Caudate nucleus (tissue), 63 donors: ENCODE measurements at places on chromosomes 11 and 22.

DNA sequence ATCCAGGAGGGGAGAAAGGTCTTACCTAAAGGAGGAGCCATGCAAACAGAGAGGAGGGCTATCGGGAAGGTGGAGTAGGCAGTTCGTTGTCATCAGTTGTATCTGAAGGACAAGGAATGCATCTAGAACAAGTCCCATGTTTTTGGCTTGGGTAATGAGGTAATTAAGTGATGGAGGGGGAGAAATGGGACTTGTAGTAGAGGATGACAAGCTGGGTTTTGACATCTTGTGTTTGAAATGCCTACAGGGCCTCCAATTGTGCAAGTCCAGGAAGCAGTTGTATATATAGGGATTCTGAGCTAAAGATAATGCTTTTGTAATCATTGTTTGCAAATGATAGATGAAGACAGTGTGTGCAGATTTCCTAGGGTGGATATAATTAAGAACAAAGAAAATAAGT is 622.8 kb downstream of the NTM start:
- DNase-seq: no peak

GRCh38 chr22:41833369-41834004 is 582 bp downstream of the SREBF2 start:
- DNase-seq: no peak

- no peak for DNase-seq
Observed at GRCh38 chr11:197741-198235, 4.9 kb downstream of the SCGB1C1 start.

- no peak for DNase-seq
Observed at GRCh38 chr11:126079621-126080124, 17.0 kb upstream of the CDON start.

GRCh38 chr11:78061921-78062311 is 1.7 kb upstream of the THRSP start:
- peak; percentile 69 for DNase-seq

DNA sequence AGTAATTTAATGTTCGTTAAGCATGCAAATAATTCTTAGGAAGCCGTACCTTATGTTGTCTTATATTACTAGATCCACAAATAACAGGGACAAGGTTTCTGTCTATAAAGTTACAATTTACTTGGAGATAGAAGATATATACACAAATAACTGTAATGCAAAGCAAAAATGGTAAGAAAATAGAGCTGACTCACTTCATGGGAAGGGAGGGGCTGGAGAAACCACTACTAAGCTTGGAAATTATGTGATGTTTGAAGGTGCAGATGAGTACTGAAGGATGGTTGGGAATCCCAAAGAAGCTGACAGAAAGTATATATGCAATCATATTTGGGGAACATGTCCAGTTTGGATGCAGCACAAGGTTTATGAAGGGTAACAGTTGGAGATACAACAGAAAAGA is 4.0 kb downstream of the NPAT start:
- DNase-seq: no peak

GRCh38 chr11:32437495-32438345 is 2.4 kb upstream of the WT1 start:
- DNase-seq: no peak

GRCh38 chr11:74442636-74443035 is 24.7 kb downstream of the KCNE3 start:
- DNase-seq: no peak

DNA sequence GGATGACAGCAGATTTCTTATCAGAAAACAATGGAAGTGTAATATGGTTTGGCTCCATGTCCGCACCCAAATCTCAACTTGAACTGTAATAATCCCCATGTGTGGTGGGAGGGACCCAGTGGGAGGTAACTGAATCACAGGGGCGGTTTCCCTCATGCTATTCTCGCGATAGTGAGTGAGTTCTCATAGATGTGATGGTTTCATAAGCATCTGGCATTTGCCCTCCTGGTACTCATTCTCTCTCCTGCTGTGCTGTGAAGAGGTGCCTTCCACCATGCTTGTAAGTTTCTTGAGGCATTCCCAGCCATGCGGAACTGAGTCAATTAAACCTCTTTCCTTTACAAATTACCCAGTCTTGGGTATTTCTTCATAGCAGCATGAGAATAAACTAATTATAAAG is 81.0 kb upstream of the SCUBE2 start:
- no peak for DNase-seq

DNA sequence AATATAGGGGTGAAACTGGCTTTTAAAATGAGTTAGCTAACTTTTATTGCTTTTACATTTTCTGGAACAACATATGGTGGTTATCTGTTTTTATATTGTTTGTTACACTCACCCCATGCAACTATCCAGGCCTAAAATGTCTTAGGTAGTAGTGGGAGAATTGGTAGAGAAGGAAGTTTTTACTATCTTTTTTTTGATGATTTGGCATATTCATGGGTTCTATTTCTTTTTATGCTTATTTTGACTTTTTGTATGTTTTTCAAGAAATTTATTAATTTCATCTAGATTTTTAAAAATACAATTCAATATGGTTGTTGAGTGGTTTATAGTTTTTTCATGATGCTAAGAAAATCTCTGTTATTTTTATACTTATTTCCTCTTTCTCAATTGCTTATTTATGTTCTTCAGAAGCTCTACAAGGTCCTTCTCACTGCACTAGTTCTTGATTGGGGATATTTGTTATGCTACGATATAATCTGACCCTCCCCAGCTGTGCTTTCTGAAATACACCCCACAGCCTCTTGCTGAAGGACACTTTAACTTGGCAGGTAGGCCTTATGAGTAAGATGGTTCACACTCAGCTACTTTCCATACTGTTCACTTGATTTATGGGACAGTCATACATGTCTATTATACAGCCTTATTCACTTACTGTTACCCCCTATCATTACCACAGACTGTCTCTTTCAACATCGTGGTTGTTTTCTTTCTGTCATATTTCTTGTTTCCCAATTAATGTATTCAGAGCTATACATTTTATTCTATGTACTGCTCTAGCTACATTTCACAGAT is 431.2 kb downstream of the METTL15 start:
- DNase-seq: no peak

DNA sequence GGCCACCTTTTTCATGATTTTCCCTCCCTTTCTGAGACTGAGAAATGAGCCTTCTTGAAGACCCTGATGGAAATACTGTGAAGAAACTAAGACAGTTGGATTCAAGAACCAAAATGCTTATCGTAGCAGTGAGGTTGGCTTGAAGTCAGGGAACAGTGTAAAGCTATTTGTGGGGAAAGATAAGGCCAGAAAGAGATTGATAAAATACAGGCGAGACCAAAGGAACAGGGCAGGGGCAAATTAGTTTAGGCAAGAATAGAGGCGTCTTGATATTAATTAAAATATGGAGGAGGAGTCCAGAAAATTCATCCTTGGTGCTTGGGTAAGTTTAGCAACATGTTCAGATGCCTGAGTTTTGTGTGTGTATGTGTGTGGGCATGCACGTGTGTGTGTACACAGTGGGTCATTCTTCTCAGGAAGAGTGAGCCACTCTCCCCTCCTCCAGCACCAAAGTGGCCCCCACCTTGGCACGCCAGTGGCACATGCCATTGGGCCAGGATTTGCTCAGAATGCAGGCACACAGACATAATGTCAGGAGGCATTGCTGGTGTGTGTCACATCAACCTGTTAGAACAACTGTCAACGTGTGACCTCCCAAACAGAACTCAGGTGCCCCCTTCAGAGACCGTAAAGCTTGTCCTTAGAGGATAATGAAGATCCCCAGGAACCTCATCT is 3.9 kb upstream of the EHF start:
- DNase-seq: no peak

DNA sequence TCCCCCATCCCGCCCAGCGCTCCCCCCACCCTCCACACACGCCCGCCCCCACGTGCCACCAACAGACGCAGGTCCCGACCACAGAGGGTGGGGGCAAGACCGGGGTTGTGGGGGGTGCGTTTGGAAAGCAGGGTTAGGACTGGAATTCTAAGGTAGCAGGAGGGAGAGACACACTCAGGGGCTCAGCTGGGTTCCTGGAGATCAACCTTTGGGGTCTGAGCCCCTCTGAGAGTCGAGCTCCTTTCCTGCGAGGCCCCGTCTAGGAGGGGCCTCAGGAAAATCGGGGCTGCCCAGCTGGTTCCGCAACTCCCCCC is 429 bp downstream of the PGGHG start:
- no peak for DNase-seq

- no peak for DNase-seq
Observed at GRCh38 chr22:37764622-37765021, 43.1 kb upstream of the GCAT start.

GRCh38 chr22:21700822-21701221 is 34.8 kb downstream of the YPEL1 start:
- DNase-seq: no peak

DNA sequence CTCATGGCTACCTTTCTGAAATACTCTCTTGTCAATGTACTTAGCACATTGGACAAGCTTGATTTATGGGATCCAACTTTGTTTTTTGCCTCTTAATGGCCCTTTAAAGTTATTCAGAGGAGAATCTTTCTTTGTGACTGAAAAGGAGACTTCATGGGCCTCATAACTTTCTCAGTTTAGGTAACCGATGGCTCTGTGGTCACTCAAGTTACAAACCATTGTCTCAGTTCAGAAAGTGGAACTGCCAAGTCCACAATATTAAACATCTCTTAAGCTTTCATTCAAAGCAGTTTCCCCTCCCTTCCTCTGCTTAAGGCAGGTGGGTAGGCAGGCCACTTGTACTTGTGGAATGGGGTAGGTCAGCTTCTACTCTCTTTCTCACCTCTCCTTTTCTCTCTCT is 12.3 kb upstream of the ARL14EP start:
- DNase-seq: no peak

DNA sequence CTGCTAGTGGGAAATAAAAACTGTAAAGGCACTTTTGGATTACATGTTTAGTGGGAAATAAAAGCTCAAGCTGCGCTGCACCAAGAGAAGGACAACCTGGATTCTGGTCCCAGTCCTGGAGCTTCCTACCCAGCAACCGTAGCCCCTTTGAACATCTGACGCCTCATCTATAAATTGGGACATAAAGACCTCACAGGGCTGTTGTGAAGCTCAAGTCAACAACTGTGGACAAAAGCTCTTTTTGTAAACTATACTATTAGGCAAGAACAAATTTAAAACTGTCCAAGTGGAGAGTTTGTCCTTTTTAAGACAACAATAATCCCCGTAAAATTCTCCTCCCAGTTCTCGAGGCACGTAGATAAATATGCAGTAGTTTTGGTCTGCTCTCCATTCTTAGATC is 17.6 kb upstream of the PCF11 start:
- DNase-seq: no peak

DNA sequence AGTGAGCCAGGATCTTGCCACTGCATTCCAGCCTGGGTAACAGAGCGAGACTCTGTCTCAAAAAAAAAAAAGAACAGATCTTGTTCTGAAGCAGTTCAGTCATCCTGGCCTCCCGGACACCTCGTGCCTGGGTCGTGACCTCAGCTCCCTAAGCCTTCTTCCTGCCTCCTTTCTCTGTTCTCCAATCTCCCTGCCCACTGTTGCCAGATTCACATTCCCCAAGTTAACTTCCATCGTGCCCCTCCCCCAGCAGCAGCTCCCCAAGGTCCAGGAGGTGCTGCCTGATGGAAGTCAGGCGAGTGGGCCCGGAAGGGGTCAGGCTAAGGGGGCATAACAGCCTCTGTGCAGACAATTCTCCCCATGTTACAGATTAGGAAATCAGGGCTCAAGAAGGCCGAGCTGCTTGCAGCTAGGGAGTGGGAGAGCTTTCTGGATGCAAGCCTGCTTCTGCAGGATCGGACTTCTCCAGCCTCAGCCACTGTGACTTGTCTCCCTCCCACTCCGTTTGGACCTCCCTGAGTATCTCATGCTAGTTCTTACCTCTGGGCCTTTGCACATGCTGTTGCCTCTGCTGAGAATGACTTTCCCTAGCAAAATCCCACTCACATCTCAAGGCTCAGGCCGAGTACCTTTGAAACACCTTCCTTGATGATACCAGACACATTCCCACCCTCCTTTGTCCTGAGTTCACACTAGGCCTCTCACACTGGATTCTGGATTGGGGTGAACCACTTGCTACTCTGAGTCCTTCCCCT is 14.3 kb upstream of the TMEM184B start:
- DNase-seq: no peak

DNA sequence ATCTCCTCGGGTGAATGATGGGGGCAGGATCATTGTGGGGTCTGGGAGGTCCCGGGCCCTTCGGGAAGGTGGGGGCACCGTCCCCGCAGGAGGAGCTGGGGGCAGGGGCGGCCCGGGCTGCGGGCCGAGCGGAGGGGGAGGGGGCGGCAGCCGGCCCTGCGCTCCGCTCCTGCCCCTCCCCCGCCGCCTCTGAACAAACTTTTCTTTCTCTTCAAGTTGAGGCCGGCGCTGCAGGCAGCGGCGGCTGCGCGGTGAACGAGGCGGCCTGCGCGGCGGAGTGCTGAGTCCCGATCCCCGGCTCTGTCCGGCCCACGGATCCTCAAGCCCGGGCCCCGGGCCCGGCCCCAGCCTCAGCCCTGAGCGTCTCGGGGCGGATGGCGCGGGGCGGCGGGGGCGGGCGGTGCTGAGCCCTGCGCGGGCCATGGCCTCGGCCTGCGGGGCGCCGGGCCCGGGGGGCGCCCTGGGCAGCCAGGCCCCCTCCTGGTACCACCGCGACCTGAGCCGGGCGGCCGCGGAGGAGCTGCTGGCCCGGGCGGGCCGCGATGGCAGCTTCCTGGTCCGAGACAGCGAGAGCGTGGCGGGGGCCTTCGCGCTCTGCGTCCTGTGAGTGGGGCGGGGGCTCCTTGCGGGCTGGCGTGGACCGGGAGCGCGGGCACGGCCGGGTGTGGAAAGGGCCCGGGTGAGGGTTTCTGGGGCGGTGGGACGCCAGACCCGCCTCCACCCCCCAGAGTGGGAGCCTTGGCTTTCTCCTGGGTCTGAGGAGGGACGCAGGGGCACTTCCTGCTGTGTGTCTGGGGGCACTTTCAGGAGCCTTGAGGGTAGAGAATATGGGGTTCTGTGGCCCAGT is at the start of gene INPPL1:
Gene INPPL1, plus strand, starts transcription at position 204 of the 847 bp plus-strand sequence. Its CDS starts 218 bp downstream, at position 422.
- DNase-seq: no peak

DNA sequence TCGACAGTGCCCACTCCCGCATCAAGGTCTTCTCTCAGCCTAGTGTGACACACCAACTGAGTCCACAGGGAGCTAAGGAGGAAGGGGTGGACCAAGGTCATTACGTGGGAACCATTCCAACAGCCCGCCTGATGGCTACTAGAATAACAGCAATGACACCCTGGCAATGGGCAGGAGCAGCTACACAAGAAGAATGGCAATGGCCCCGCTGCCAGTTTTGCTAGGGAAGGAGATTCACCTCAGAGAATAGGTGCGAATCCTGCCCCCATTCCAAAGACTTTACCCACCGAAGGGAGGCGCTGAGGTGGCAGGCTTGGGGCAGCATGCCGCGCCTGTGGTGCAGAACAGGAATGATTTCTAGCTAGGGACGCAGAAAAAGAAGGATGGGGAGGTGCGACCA is 9.1 kb downstream of the WT1 start:
- no peak for DNase-seq

DNA sequence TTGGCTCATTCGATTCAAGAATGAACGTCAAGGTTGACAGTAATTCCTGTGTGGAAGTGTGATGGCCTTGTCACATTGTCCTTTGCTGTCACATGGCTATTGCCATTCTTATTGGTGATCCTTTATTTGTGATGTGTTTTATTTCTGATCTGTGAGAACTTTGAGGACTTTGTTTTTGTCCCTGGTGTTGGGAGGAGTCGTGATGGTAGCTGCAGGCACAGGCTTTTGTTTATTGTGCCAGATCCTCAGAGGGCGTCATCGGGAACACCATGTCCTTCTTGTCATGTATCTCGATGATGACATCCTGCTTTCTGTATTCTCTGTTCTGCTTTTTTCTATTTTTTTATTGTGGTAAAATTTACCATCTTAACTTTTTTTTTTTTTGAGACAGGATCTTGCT is 5.6 kb downstream of the PICK1 start:
- no peak for DNase-seq

- no peak for DNase-seq
Observed at GRCh38 chr11:125148743-125149142, 15.8 kb upstream of the PKNOX2 start.

- peak; percentile 26 for DNase-seq
Observed at GRCh38 chr11:111602865-111603610, 789 bp downstream of the SIK2 start.
